ENCODE measurements at places on chromosomes 7 and 10. TPM values are rescaled to one million over a fixed set of nuclear protein-coding genes. Genes with fewer than 3 reads are reported as not detected.
A peak's percentile ranks its signal among the peaks of the same experiment; 100 is the strongest.

DNA sequence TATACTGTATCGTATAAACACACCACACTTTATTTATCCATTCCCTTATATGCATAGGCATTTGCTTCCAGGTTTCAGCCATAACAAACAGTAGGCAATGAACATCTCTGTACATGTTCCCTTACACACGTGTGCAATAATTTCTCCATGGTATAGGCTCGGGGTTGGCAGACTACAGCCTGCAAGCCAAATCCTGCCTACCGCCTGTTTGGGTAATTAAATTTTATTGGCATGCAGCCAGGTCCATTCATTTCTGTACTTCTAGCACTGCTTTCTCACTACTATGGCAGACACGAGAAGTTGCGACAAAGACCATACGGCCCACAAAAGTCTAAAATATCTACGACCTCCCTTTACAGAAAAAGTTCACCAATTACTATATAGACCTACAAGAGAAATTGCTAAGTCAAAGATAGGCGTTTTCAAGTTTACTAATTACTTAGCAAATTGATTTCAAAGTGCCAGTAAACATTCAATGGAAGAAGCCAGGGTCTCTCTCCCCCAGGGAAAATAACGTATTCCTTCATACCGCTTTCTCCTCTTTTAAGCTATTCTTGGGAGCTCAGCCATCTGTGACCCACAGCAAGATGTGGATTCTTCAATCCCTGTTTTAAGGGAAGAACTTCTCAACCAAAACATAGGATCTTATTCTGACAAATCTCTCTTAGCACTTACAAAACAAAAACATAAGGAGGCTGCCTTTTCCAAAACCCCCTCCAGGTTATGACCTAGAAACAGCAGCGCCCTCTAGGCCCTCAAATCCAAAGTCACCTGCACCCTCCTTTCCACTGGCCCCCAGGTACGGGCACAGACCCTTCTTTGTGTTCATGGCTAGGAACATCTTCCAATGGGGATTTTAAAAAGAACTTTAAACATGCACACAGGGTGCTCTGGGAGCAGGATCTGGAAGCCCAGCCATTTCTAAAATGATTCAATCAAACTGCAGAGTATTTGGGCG, 100.5 kb downstream of the FGFR2 start:
- no peaks in the 10 kb centered on the region for H3K36me3 ChIP-seq
- DNase-seq: no peak
- no peaks in the 10 kb centered on the region for H3K4me1 ChIP-seq
- peaks cover 86% of the 10 kb centered on the region for H3K27me3 ChIP-seq
- no peak overlapping the region for H3K4me3 ChIP-seq

GRCh38 chr7:98372993-98373392, 27.9 kb downstream of the BAIAP2L1 start:
- H3K4me1 ChIP-seq: peaks cover 28% of the 10 kb centered on the region
- H3K36me3 ChIP-seq: no peaks in the 10 kb centered on the region
- DNase-seq: peak; percentile 92
- no peak overlapping the region for H3K4me3 ChIP-seq
- peak overlapping the region; percentile 66 for H3K27ac ChIP-seq

GRCh38 chr7:88586219-88586618, 173.3 kb upstream of the ZNF804B start:
- no peaks in the 10 kb centered on the region for H3K4me1 ChIP-seq
- no peak overlapping the region for H3K27ac ChIP-seq
- H3K4me3 ChIP-seq: no peak overlapping the region
- H3K27me3 ChIP-seq: no peaks in the 10 kb centered on the region
- no peaks in the 10 kb centered on the region for H3K36me3 ChIP-seq

The OGDHL gene
- 2.6 TPM for total RNA-seq

The OAT gene
- 68.0 TPM for total RNA-seq

DNA sequence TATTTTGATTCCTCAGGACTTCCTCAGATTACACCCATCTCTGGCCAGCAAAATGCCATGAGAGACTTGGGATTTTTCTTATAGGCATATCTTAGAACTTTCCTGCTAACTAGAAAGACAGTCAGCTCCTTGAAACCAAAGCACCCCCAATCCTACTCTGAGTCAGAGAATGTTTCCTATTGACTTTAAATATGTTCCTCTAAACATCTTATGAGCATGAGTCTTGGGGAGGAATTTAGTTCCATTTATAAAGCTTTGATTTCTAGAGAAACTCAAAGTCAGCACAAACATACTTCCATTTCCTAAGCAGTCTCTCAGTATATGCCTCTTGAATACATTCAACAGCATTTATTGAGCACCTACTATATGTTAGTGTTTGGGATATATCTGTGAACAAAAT, 128.5 kb downstream of the INHBA start:
- no peaks in the 10 kb centered on the region for H3K27me3 ChIP-seq
- no peaks in the 10 kb centered on the region for H3K36me3 ChIP-seq
- DNase-seq: peak; percentile 21
- no peak overlapping the region for H3K4me3 ChIP-seq
- H3K4me1 ChIP-seq: peaks cover 41% of the 10 kb centered on the region

The EPO gene
- total RNA-seq: not detected

- no peaks in the 10 kb centered on the region for H3K27me3 ChIP-seq
- H3K27ac ChIP-seq: no peak overlapping the region
- no peak for DNase-seq
Observed at GRCh38 chr10:17859492-17860156, 50.5 kb downstream of the MRC1 start.

The WNT8B gene
- 0.29 TPM for total RNA-seq

DNA sequence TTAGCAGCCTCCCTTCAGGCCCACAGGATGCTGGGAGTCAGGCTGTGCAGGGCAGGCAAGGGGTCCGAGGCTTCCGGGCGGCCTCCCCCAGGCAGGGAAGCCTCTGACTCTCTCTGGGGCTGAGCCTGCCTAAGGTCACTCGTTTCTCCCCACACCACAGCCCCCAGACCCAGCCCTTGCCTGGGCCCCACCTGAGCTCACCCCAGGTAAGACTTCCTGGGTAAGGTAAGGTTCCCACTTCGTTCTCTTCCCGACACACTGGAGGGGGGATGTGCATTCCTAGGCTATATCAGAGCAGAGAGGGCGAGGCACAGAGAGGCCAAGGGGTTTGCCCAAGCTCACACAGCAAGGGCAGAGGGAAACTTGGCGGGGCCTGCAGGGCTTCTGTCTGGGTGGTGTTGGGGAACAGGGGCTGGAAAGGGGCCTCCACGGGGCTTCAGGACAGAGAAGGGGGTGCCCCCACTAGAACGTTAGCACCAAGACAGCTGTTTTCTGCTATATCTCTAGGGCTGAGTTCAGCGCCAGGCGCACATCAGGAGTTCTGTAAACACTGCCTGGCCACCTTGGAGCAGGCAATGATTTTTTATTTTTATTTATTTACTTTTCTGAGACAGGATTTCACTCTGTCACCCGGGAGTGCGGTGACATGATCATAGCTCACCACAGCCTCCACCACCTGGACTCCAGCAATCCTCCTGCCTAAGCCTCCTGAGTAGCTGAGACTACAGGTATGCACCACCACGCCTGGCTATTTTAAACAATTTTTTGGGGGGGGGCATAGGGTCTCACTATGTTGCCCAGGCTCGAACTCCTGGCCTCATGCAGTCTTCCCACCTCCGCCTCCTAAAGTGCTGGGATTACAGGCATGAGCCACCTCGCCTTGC, 24.9 kb upstream of the PDGFA start:
- no peak overlapping the region for H3K4me3 ChIP-seq
- no peak for DNase-seq
- H3K4me1 ChIP-seq: peaks cover 39% of the 10 kb centered on the region
- H3K36me3 ChIP-seq: no peaks in the 10 kb centered on the region
- H3K27ac ChIP-seq: no peak overlapping the region

- H3K27ac ChIP-seq: peak overlapping the region; percentile 100
- no peak overlapping the region for H3K4me3 ChIP-seq
- H3K4me1 ChIP-seq: peaks cover 77% of the 10 kb centered on the region
- no peaks in the 10 kb centered on the region for H3K27me3 ChIP-seq
Observed at GRCh38 chr10:3760083-3760482, 24.9 kb downstream of the KLF6 start.

DNA sequence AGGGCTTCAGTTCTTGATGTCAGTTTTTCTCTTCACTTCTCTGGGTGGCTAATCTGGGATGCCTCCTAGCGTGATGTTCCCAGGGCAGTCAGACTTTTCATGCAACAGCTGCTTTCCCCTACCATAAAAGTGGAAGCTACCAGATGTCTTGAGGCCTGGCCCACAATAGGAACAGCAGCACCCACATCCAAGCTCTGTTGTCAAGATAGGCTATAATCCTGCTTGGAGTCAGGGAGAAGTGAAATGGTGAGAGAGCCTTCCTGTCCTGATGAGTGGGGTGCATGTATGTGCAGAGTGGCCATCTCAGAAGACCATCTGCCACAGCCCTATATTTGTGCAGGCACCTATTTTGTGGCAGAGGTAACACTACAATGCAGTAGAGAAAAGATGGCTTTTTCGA, 108.0 kb downstream of the HTR5A start:
- no peak overlapping the region for H3K27ac ChIP-seq
- no peak for DNase-seq
- no peaks in the 10 kb centered on the region for H3K4me1 ChIP-seq
- no peaks in the 10 kb centered on the region for H3K27me3 ChIP-seq

DNA sequence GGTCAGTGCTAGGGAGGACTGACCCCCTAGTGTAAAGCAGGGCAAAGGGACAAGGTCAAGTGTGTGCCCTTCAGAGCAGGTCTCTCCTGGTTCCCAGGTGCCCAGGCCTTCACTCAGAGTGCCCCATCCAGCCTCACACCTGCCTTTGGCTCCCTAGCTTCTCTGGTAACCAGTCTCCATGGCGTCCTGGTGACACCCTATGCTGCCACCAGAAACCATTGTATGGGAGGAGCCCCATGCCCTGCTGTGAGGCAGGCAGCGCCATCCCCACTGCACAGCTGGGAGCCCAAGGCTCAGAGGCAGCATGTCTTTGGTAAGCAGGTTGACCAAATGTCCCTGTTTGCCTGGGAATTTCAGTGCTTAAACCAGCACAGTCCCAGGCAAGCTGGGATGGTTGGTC, 33.1 kb upstream of the HMX3 start:
- H3K36me3 ChIP-seq: no peaks in the 10 kb centered on the region
- no peak overlapping the region for H3K4me3 ChIP-seq
- no peaks in the 10 kb centered on the region for H3K27me3 ChIP-seq
- no peak for DNase-seq
- peaks cover 11% of the 10 kb centered on the region for H3K4me1 ChIP-seq

The OPN4 gene
- not detected for total RNA-seq

DNA sequence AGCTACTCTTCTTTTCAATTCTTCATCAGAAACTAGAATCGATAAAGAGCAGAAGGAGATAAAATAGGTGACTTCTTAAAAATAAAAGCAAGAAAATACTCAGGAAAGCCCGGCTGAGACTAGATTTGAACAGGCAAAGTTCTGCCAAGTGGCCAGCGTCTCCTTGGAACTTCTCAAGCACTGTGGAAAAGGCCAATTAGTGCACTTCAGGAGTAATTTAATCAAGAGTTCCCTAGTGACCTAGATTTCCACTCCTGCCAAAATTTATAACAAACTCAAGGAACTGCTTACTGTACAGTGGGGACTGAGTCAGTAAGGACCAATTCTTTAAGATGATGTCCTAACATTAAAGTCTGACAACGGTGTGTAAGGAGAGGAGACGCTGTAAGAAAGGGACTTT, 57.3 kb downstream of the CHCHD3 start:
- H3K27me3 ChIP-seq: no peaks in the 10 kb centered on the region
- H3K27ac ChIP-seq: no peak overlapping the region
- H3K4me1 ChIP-seq: no peaks in the 10 kb centered on the region

The MUC12 gene
- 0.69 TPM for total RNA-seq

DNA sequence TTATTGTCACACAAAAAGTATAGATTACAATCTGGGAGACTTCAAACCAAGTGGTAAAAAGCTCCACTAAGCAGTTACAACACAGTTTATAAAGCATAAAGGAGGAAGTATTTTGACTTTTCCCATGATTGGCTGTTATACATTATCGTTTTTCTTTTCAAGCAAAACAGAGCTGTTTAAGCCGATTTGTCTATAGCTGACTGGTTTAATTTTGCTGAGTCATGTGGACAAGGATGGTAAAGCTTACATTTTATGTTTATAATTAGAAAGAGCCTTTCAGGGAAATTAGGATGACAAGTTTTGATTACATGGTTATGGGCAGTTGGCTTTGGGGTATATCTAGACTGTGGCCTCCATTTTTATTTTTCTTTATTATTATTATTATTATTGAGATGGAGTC, 152.5 kb upstream of the STK17A start:
- H3K27ac ChIP-seq: no peak overlapping the region
- DNase-seq: no peak
- H3K4me3 ChIP-seq: no peak overlapping the region
- no peaks in the 10 kb centered on the region for H3K27me3 ChIP-seq
- no peaks in the 10 kb centered on the region for H3K36me3 ChIP-seq

The RSPH10B2 gene
- total RNA-seq: not detected

The AKR1C2 gene
- total RNA-seq: 0.66 TPM

DNA sequence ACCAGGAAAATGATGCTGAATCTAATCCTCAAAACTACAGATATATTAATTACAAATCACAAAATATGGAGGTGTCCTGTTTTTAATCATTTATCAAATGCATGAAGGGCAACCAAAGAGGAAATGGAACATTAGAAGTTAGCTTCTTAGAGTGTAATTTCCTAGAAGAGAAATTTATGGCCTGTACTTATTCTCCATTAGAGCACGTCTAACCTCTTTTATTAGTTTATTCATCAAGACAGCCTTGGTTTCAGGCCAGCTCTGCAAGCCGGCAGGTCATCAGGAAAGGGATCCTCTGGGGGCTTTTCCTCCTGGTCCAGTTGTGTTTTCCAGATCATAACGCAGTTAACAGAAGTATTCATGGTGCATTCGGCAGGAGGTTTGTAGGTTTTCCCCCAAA, 517.6 kb downstream of the KCNMA1 start:
- peaks cover 21% of the 10 kb centered on the region for H3K4me1 ChIP-seq
- peak; percentile 52 for DNase-seq
- no peak overlapping the region for H3K27ac ChIP-seq
- no peaks in the 10 kb centered on the region for H3K27me3 ChIP-seq
- H3K4me3 ChIP-seq: no peak overlapping the region
- H3K36me3 ChIP-seq: no peaks in the 10 kb centered on the region

The NKX2-3 gene
- total RNA-seq: 0.07 TPM

DNA sequence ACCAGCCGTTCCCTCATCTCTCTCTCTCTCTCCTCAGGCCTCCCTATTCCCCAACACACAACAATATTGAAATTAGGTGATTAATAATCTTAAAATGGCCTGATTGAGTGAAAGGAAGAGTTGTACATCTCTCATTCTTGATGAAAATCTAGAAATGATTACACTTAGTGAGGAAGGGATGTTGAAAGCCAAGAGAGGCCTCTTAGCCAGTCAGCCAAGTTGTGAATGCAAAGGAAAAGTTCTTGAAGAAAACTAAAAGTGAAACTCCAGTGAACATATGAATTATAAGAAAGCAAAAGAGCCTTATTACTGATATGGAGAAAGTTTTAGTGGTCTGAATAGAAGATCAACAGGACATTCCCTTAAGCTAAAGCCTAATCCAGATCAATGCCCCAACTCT, 695.1 kb downstream of the GRID1 start:
- no peak overlapping the region for H3K4me3 ChIP-seq
- no peaks in the 10 kb centered on the region for H3K4me1 ChIP-seq
- no peak overlapping the region for H3K27ac ChIP-seq
- no peak for DNase-seq
- H3K36me3 ChIP-seq: no peaks in the 10 kb centered on the region
- H3K27me3 ChIP-seq: no peaks in the 10 kb centered on the region

Data from PC-3 (cell line).